Epithelial cell of proximal tubule (primary cell): ENCODE measurements at places on chromosomes 4 and X.

DNA sequence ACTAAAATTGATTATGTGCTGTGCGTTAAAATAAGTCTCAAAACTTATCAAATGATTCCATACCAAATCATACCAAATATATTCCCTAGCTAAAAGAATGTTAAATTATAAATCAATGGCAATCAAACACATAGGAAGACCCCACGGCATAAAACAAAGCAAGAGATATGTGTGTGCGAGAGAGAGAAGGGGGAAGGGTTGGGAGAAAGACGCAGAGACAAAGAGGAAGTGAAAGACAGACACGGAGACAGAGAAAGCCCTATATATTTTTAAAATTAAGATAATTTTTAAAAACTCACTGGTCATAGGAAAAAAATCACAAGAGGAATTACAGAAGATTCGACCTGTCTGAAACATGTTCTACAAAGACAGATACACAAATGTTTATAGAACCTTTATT, 371.4 kb downstream of the NLGN4X start:
- DNase-seq = no peak

DNA sequence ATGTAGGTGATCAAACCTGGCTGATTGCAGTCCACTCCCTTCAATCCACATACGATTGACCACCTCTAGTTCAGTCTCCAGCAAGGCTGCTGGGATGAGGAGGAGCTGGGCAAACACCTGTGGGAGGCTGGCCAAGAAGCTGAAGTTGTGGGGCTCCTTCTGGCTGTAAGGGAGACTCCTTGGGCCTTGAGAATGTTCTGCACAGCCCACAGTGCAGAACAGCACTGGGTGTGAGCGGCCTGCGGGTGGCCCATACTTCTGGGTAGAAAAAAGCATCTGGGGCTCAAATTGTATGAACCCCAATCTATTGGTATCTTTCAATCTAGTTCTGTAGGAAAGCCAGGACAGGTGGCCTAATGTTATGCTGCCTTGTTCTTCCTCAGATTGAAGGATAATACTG, 1608.8 kb upstream of the PCDH10 start:
- no peak for DNase-seq

- no peak for DNase-seq
These were observed 50.2 kb downstream of the DDX3X start for GRCh38 chrX:41384051-41384705.

GRCh38 chr4:128379860-128380259, 92.2 kb upstream of the PGRMC2 start:
- no peak for DNase-seq

DNA sequence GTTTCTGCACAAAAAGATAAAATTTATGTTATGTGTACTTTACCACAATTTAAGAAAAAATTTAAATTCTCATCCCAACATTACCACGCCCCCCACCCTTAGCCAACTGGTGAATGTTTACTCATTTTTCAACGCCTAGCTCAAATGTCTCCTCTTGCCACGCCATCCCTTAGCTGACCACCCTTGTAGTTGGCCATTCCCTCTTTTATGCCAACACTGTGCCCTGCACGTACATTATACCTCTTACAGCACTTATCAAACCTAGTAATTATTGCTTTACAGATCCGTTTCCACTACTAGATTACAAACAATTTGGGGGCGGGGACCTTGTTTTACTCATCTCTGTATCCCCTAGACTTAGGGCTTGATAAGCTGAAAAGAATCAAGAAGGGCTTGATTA, 644 bp downstream of the ERCC6L start:
- no peak for DNase-seq

DNA sequence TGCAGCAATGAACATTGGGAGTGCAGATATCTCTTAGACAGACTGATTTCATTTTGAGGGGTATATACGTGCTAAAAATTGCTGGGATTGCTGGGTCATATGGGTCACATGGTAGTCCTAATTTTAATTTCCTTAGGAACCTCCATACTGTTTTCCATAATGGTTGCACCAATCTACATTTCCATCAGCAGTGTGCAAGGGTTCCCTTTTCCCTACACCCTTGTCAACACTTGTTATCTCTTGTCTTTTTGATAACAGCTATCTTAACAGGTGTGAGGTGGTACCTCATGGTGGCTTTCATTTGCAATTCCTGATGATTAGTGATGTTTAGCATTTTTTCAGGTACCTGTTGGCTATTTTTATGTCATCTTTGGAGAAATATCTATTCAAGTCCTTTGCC, 57.0 kb downstream of the GPC3 start:
- DNase-seq = no peak

DNA sequence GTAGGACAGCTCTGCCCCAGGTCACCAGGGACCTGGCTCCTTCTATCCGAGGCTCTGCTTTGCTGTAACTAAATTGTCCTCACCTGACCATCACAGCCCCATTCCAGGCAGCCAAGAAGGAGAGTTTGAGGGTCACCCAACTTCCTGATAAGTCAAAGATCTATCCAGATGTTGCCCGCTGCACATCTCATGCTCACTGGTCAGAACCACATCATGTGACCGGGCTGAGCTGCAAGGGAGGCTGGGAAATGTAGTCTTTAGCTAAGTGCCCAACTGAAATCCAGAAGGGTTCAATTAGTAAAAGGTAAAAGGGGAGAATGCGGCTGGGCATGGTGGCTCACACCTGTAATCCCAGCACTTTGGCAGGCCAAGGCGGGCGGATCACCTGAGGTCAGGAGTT, 18.4 kb downstream of the HMX1 start:
- DNase-seq = no peak

DNA sequence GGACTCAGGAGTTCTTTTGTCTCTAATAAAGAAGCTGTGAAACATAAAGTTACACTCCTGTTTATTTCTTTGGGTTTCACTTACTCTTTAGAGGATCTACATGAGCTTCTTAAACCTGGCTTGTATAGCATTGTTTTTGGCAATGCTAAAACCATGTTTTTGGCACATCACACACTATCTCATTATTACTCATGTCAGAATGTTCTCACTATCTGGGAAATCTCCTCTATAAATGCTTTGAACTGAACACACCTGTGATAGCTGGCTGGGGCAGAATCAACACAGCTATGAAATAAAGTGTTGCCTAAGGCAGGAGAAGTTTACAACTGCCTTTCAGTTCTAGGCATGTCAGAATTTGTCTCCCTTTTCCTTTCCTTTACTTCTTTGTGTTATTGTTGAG, 52.6 kb downstream of the SULT1B1 start:
- DNase-seq = no peak

- no peak for DNase-seq
These were observed 7.9 kb downstream of the C4orf17 start for GRCh38 chr4:99518601-99519295.

GRCh38 chrX:14963447-14964236, 90.4 kb downstream of the MOSPD2 start:
- DNase-seq = no peak

GRCh38 chrX:15437724-15438123, 53.5 kb upstream of the VEGFD start:
- no peak for DNase-seq

DNA sequence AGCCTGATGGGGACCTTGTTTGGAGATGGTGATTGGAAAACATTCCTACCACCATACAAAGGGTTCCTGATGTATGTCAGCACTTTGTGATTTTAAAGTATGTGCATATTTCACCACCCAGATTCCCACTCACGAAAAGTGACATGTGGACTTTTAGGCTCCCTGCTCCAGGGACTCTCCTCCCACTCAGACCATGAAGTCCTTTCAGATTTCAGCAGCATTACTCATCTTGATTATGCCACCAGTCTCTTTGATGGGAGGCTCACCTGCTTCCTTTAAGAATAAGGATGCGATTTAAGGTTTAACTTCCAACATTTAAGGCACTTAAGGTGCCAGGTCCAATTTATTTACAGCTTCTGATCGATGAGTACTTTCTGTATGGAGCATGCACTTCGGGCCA, 204.4 kb downstream of the PPARGC1A start:
- DNase-seq = no peak

DNA sequence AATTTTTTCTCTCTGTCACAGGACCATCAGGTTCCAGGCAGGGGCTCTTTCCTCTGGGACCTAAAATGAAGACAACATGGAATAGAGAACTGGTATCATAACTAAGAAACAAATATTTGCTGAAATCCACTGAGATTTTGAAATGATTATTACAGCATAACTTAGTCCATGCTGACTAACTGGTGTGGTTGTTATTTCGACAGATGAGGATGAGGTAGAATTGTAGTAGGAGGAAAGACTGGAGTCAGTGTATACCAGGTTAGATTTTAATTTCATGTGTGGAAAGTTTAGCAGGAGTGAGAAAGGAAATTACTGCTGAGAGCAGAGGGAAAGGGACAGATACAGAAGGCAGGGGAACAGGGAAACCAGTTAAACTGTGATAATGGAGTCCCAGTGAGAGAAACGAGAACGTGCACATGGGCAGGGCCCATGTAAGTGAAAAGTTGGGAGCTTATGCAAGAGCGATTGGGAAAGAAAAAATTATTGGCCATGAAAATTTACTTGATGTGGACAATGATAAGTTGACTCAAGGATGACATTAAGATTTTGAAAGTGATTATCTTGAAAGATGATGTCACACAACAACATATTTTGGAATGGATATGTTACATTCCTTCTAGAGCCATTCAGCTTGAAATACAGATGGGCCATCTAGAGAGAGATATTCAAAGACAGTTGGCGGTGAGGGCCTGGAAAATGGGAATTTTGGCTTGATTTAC, 98.7 kb upstream of the DDIT4L start:
- no peak for DNase-seq

DNA sequence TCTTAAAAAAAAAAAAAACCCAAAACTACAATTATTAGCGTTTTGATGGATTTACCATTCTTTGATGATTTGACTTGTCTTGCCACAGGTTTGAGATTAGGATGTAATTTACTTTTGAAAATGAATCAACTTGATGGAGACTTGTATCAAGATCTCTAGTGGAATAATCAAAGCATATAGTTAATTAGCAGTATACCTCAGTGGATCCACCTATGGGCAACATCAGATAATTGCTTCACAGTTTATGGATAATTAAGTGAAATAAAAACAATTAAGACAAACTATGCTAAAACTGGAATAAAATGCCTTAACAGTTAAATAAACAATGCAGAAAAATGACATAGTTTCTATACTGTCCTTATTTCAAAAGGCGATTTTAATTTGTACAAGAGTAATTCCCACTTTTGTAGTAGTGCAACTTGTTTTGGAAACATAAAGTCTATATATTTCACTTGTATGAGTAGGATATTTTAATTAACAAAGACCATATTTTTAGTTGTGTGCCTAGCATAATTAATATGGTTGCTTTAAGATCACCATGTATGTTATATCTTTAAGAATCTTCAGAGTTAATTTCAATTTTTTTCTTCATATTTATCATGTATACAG, 4.2 kb downstream of the CPEB2 start:
- no peak for DNase-seq

GRCh38 chr4:98493296-98493695, 165.1 kb downstream of the TSPAN5 start:
- no peak for DNase-seq

DNA sequence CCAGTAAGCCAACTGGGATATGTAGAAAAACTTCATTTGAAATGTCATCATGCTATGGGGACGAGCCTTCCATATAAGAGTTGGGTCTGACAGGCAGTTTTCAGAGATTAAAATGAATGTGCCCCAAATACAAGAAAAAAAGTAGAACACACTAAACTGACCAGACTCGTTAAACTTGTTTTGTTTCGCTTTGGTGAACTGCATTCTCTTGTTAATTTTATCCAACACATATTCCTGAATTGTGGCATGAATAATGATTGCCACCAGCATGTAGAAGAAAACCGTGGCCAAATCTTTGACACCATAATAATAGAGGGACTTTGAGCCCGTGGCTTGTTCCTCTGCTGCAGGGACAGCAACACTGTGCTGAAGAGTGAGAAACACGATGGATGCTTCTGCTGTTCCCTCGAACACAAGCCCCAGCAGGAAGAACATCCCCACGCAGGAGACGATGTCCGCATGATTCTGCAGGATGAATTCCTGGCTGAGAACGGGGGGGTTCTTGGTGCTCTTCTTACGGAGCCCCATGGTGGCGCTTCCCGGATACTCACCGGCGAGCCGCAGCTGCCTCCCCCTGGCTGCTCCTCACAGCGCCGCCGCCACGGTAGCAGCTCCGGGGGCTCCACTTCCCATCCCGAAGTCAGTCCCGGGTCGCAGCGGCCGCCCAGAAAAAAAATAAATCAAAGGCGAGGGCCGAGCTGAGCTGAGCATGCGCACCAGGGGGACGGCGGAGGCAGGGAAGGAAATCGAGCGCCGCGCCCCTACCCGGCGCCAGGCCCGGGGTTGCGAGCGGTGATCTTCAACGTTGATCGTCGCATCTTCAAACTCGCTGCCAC, at the start of gene TRAM1L1:
TSS of gene TRAM1L1 (minus strand) at position 711 of the 836 bp plus-strand sequence. CDS start at position 528, 183 bp downstream.
- DNase-seq = no peak

GRCh38 chr4:127000110-127000509, 632.6 kb upstream of the INTU start:
- no peak for DNase-seq

- no peak for DNase-seq
These were observed 8.5 kb upstream of the MID1 start for GRCh38 chrX:10628906-10629305.

DNA sequence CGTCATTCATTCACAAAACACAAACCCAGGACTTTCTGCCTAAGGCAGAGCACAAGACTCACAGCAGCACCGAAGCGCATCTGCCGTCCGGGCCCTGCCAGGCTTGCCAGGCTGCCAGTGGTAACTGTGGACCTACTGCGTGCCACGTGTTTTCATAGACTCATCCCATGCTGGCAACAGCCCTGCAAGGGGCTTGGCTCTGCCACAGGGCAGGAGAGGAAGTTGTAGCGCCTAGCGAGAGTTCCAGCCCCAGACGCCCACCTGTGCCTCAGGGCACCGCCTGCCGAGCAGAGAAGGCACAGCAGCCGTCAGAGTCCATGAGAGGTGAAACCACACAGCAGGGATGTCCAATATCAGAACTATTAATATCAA, 18.9 kb upstream of the MRFAP1 start:
- no peak for DNase-seq

DNA sequence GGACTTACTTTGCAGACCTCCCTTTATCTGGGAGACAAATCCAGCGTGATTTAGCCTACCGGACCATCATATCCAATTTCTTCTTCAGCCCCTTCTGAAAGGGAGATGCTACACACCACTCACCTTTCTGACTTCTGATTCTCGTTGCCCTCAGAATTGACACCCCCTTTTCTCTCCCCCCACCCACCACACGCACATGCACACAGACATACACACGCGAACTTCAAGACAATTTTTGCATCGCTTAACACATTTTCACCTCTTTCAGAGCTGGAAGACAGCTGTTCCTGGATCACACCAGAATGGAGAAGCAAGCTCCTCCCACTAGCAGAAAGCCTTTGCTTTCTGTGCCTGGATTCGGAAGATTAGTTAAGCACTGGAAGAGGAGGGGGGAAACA, 1.0 kb upstream of the SNCA start:
- no peak for DNase-seq

DNA sequence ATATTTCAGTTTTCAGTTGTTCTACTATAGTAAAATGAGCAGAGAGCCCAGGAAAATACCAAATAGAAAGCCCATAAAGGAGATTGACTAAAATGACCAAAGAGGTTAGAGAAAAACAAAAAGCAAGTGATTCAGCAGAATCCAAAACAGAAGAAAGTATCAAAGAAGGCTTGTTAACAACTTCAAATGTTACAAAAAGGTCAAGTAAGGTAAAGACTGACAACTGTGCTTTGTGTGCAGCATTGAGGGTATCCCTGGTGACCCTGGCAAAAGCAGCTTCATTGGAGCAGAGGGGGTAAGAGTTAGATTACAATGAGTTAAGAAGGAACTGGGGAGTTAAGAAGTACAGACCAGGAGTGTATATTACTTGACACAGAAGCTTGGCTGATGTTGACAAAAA, 317.9 kb downstream of the OPHN1 start:
- no peak for DNase-seq

GRCh38 chr4:4396628-4397440, 9.9 kb downstream of the NSG1 start:
- DNase-seq = no peak

GRCh38 chr4:55517526-55518229, 29.0 kb downstream of the CLOCK start:
- DNase-seq = no peak
